ENCODE measurements at places on chromosomes 2 and 18.

DNA sequence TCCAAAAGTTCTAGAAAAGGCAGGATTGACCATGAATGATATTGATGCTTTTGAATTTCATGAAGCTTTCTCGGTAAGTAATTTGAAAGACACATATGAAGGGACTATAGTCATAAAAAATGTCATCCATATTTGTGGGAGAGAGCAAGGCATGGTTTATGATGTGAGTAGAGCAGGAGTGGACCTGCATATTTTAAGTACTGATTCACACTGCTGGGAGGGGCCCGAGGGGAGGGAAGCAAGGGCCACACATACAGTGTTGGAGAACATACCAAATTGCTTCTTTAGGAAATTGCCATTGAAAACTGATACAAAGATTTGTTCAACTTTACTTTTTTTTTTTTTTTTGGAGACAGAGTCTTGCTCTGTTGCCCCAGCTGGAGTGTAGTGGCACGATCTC, 39.4 kb downstream of the HADHB start:
- no peak for DNase-seq

DNA sequence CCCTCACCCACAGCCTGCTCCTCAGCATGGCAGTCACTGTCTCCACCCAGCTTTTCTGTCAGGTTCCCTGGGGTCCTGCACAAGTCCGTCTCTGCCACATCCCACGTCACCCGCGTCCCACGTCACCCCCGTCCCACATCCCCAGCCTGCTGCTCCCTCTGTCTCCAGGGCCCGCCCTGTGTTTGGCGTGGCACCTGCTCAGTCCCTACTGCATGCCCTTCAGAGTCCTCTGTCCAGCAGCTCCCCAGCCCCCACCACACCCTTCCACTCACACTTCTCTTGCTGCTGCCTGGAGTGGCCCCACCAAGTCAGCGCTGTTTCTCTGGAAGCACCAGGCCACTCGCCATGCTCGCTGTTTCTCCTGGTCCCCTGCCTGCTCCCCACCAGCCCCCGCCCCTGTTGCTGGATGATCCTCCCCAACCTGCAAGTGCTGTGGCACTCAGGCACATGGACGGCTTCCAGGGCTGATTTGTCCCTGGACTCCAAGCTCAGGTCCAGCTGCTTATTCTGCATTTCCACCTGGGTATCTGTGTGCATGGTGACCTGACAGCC, 18.8 kb downstream of the ATG4B start:
- no peak for DNase-seq

DNA sequence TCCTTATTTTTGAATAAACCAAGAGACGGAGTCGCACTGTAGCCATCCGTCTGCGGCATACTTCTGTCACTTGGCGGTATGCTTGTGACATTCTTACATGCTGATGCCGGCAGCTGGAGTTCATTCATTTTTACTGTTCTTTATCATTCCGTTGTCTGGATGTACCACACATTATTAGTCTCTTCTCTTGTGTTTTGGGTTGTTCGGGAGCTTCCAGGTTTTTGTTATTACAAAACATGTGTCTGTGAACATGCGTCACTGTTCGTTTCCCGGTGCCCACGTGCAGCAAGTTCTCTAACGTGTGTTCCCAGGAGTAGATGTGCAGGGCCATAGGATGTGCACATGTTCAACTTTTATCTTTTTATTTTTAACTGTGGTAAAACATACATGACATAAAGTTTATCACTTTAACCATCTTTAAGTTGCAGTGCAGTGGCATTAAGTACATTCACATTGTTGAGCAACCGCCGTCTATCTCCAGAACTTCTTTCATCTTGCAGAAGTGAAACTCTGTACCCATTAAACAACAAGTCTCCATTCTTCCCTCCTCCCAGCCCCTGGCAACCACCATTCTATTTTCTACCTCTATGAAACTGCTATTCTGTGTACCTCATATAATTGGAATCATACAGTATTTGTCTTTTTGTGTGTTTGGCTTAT, 40.1 kb downstream of the MTCL1 start:
- DNase-seq: no peak

DNA sequence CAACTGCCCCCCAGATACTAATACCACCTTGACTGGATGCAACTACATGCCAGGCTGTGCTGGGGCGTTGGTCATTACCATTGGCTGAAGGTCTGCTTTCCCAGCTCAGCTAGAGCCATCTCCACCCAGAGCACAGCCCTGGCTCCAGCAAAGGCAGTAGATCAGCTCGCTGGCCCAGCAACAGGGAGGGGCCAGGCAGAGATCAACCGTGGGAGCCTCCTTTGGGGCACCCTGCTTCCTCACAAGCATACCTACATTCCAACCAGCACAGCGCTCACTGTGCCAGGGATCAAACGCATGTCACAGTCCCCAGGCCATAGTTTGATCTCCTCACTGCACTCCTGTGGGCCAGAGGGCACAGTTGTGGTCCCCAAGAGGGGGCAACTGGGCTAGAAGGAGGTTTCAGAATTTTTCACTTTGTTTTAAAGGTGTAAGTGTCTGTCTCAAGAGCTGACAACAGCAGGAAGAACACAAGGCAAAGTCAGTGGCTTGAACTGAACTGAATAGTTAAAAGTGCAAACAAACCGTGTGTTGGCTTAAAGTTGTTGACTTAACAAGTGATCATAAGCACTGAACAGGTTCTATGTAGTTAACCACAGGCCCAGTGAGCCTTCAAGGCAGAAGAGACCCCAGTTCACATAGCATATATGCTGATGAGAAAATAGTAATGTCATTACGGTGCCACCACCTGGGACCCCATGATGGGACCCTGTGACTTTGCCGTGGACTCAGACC, 70.1 kb upstream of the BZW1 start:
- DNase-seq: no peak

Measured in stimulated activated CD4-positive, alpha-beta T cell treated with anti-CD3 and anti-CD28 coated beads, Interleukin-15, amount 100 ng/mL, for 48 hours (primary cell).